ENCODE measurements at places on chromosomes 6 and 20. TPM values are rescaled to one million over a fixed set of nuclear protein-coding genes. Genes with fewer than 3 reads are reported as not detected.

- H3K4me1 ChIP-seq, result peaks cover 17% of the 10 kb centered on the region
- H3K36me3 ChIP-seq, result peaks cover 15% of the 10 kb centered on the region
- no peak for DNase-seq
- no peaks in the 10 kb centered on the region for H3K27me3 ChIP-seq
- H3K4me3 ChIP-seq, result no peak overlapping the region
These were observed 136.3 kb downstream of the KIF13A start for GRCh38 chr6:17851001-17851719.

DNA sequence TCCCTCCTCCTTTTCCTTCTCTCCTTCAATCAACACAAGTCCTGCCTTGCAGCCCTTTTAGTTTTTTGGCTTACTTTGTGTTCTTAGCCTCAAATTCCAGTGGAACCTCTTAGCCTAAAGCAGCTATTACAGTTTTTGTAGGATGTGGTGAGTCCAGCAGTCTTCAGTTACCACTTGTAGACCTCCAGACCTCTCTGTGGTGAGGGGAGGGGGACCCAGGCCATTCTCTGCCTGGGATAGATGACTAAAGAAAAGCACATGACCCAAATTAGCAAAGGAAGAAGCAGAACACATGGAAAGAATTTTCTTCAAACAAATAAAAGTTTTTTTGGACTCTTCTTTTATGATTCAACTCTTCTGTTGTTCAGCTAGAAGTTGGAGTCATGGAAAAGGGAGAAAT is 246.5 kb downstream of the HAO1 start:
- no peak for DNase-seq
- H3K27ac ChIP-seq, result no peak overlapping the region
- H3K36me3 ChIP-seq, result no peaks in the 10 kb centered on the region
- H3K27me3 ChIP-seq, result peaks cover 58% of the 10 kb centered on the region
- H3K4me3 ChIP-seq, result no peak overlapping the region
- H3K4me1 ChIP-seq, result peaks cover 12% of the 10 kb centered on the region

DNA sequence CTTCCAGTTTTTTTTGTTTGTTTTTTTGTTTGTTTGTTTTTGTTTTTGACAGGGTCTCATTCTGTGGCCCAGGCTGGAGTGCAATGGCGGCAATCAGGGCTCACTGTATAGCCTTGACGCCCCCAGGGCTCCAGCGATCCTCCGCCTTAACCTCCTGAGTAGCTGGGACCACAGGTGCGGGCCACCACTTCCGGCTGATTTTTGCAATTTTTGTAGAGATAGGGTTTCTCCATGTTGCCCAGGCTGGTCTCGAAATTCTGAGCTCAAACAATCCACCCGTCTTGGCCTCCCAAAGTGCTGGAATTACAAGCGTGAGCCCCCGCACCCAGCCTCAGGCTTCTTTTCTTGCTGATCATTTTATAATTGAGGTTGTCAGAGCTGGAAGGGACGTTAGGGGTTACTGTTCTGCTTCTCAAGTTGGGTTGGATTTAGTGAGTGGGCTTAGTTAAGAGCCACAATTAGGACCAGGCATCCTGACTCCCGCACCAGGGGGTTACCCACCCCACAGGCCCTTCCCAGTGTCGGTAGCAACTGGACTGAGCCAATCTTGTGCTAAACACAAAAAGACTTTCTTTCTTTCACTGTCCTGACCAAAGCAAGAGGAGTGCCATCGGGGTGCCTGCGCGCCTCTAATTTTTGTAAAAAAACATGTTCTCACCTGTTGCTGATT is 13.1 kb upstream of the ZSCAN9 start:
- peaks cover 10% of the 10 kb centered on the region for H3K4me1 ChIP-seq
- H3K4me3 ChIP-seq, result peak overlapping the region; percentile 51
- H3K27ac ChIP-seq, result no peak overlapping the region
- H3K36me3 ChIP-seq, result no peaks in the 10 kb centered on the region
- DNase-seq, result no peak
- H3K27me3 ChIP-seq, result peaks cover 90% of the 10 kb centered on the region

- no peak overlapping the region for H3K4me3 ChIP-seq
- no peaks in the 10 kb centered on the region for H3K27me3 ChIP-seq
- DNase-seq, result no peak
- no peak overlapping the region for H3K27ac ChIP-seq
- peaks cover 4% of the 10 kb centered on the region for H3K36me3 ChIP-seq
These were observed 161.3 kb upstream of the RREB1 start for GRCh38 chr6:6946206-6947155.

GRCh38 chr6:125950293-125950692 is 6.3 kb upstream of the HINT3 start:
- no peak for DNase-seq
- H3K4me1 ChIP-seq, result peaks cover 24% of the 10 kb centered on the region
- H3K36me3 ChIP-seq, result no peaks in the 10 kb centered on the region
- H3K27me3 ChIP-seq, result no peaks in the 10 kb centered on the region
- no peak overlapping the region for H3K4me3 ChIP-seq
- H3K27ac ChIP-seq, result no peak overlapping the region

DNA sequence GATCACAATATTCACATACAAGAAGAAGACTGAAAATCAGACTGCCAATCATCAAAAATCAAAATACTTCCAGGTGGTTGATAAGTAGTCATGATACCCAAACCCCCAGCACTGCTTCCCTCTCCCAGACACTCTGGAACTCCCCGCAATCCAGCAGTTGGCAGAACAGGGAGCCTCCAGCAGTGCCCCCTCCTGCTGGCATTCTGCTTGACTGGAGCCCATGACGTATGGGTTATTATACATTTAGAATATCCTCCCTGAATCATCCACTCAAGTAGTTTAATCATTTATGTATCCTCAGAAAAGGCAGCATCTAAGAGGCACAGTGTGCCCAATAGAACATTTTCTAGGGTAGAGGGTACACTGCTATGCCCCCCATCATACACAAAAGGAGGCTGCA is 9.3 kb upstream of the OGFRL1 start:
- no peak overlapping the region for H3K27ac ChIP-seq
- no peaks in the 10 kb centered on the region for H3K27me3 ChIP-seq
- H3K36me3 ChIP-seq, result no peaks in the 10 kb centered on the region

GRCh38 chr20:62900692-62901584 is 25.4 kb downstream of the DIDO1 start:
- peak overlapping the region; percentile 98 for H3K27ac ChIP-seq
- H3K4me1 ChIP-seq, result peaks cover 16% of the 10 kb centered on the region
- no peak for DNase-seq
- peaks cover 17% of the 10 kb centered on the region for H3K36me3 ChIP-seq

GRCh38 chr6:46901882-46902314 is 19.8 kb downstream of the ADGRF5 start:
- H3K36me3 ChIP-seq, result no peaks in the 10 kb centered on the region
- no peak overlapping the region for H3K4me3 ChIP-seq

SCRT2 gene
- not detected for total RNA-seq

PSORS1C2 gene
- not detected for total RNA-seq

SPDEF gene
- 0.65 TPM for total RNA-seq

KCNQ5 gene
- total RNA-seq, result 1.0 TPM
